ENCODE measurements at places on chromosomes 2 and 18.
A peak's percentile ranks its signal among the peaks of the same experiment; 100 is the strongest.

DNA sequence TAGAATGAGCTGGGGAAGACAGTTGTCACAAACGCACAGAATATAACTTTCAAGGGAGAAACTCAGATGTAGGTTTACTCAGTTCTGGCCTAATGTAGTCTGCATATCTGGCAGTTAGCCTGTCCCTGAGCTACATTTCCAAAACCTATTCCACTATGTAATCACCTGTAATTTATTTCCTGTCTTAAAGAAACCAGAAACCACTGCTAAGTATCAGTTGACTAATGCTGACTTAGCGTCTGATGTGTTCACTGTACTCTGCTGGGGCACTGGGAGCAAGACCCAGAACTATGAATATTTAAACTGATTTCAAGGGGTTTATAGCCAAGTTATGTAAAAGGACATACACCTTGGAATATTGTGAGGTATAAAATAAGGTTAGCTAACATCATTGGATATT, 1995.2 kb upstream of the PIK3C3 start:
- DNase-seq: no peak

DNA sequence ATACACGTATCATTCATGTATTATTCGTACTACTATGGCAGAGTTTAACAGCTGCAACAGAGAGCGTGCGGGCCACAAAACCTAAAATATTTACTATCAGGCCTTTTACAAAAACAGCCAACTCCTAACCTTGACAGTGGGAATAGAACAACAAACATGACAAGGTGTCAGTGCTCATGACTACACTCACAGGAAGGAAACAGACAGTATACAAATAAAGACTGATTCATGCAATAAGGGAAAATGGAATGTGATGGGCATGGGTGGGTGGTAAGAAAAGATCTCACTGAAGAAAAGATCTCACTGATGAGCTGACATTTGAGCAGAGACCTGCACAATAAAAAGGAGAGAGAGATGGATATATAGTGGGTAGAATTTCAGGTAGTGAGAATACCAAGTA, 347.8 kb downstream of the ALK start:
- DNase-seq: no peak

DNA sequence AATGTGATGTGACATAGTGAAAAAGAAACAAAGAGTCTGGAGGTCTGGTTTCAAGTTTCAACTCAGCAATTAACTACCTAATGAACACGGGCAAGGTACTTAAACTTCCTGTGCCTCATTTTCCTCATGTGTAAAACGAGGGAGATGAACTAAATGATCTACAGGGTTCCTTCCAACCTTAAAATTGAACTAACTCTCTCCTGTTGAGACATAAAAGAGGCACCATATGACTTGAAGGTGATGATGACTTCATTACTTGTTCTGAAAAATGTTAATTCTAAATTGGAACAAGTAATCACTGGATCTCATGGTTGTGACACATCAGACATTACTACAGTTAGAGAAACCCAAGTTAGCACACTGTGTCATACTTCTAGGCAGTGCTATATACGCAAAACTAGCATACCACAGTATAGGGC, 8.9 kb upstream of the REL start:
- peak; percentile 33 for DNase-seq

GRCh38 chr18:44693030-44693784, 12.5 kb downstream of the SETBP1 start:
- no peak for DNase-seq

- no peak for DNase-seq
Observed at GRCh38 chr2:200216310-200216709, 90.2 kb upstream of the SPATS2L start.
